ENCODE measurements at places on chromosomes 6 and 20. TPM values are rescaled to one million over a fixed set of nuclear protein-coding genes. Genes with fewer than 3 reads are reported as not detected.

The MLIP gene
- total RNA-seq = not detected

The CD24 gene
- 854 TPM for total RNA-seq

The LY6G6F gene
- total RNA-seq = not detected

The CDH26 gene
- 5.8 TPM for total RNA-seq

The OCSTAMP gene
- total RNA-seq = not detected

The TREML4 gene
- total RNA-seq = not detected

The MCCD1 gene
- not detected for total RNA-seq

The SCGN gene
- total RNA-seq = 0.89 TPM

The HLA-DOA gene
- total RNA-seq = 3.9 TPM

The CPNE1 gene
- 84.0 TPM for total RNA-seq

The CCDC170 gene
- 0.92 TPM for total RNA-seq

The LINC00237 gene
- total RNA-seq = not detected

The NRSN1 gene
- not detected for total RNA-seq

The ZBTB12 gene
- 6.4 TPM for total RNA-seq

- DNase-seq = peak; percentile 64
Observed at GRCh38 chr6:121437851-121438651, 2.6 kb downstream of the GJA1 start.

DNA sequence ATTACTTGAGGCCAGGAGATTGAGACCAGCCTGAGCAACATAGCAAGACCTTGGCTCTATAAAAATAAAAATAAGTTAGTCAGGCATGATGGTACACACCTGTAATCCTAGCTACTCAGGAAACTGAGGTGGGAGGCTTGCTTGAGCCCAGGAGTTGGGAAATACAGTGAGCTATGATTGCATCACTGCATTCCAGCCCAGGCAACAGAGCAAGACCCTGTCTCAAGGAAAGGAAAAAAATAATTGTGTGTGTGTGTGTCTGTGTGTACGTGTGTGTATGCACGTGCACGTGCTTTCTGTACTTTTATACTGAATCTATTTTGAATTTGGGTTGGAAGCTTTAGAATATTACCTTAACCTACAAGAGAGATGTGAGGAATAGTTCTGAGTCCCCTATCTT, 58.9 kb downstream of the KIZ start:
- DNase-seq = no peak

DNA sequence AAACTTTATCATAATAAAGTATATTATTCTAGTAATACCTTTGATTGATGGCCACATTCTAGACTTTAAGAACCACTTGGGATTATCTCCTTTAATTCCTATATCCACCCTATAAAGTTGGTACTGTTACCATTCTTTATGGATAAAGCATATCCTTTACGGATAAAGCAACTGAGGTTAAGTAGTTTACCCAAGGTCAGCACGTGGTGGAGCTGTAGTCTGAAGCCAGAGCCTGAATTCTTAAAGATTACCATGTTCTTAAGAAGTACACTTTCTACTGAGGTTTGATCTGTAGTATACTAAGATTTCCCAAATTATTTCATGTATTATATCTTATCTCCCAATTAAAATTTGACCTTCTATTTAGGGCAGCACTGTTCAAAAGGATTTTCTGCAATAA, 3.0 kb upstream of the NCOA7 start:
- peak; percentile 37 for DNase-seq

DNA sequence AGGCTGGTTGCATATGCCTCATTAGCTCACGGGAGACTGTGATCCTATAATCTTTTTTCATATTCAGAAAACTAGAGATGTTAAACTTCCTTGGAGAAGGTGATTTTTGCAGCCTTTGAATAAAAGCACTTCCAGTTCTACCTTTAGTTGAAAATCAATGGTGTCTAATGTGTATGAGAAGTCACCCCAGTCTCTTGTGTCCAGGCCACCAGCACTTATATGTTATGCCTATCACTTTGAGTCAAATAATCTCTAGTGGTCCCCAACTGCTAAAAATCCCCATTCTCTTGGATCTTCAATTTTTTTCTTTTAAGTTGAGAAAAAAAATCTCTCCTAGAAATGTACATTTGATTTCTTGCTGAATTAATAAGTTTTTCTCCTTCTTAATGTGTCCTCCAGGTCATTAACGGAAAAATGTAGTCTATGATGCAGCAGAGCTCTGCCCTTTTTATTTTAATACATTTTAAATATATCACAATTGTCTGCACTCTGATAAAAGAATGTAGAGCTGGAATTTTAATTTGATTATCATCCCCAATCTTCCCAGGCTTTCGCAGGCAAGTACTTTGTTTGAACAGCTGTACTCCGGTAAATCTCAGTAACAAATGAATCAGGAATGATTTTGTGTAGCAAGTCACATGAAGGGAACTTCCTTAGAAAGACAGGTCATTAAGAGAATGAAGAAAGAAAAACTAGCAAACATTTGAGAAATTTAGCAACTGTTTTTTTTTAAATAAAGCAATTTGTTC, 147.0 kb downstream of the SOX4 start:
- DNase-seq = no peak

GRCh38 chr6:160919723-160920440, 71.7 kb upstream of the MAP3K4 start:
- no peak for DNase-seq

- DNase-seq = peak; percentile 29
Observed at GRCh38 chr6:8335896-8336295, 99.4 kb downstream of the SLC35B3 start.

DNA sequence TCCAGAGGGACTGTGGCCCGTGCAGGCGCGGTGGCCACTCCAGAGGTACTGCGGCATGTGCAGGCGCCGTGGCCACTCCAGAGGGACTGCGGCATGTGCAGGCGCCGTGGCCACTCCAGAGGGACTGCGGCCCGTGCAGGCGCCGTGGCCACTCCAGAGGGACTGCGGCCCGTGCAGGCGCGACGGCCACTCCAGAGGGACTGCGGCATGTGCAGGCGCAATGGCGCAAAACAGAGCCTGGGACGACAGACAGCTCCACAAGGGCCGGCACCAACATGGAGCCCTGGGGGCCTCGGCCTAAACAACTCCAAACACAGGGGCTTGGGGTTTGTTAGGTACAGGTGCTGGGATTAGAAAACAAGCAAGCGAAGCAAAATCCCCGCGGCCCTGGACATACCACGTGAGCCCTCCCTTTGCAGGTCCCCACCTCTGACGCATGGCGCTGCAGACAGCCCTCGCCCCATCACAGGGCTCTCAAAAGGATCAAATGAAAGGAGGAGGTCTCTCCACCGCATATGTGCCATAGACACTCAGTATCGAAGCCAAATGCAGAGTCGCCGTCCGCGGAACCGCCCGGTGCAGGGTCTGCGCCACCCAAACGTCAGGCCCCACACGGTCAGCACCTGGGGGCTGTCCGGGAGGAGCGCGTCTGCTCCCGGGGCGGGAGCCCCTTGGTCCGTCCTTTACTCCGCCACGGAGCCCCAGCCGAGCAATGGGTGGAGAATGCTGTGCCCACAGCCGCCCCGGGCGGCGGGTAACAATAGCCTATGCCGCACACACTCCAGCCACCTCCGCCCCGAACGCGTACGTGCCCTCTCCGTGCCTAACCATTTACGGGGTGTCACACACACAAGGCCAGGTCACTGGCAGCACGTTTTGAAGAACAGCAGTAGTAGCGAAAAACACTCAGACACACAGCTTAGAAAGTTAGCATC, 85.7 kb downstream of the TAF4 start:
- no peak for DNase-seq

- peak; percentile 69 for DNase-seq
Observed at GRCh38 chr6:75526502-75527127, 33.0 kb upstream of the FILIP1 start.

DNA sequence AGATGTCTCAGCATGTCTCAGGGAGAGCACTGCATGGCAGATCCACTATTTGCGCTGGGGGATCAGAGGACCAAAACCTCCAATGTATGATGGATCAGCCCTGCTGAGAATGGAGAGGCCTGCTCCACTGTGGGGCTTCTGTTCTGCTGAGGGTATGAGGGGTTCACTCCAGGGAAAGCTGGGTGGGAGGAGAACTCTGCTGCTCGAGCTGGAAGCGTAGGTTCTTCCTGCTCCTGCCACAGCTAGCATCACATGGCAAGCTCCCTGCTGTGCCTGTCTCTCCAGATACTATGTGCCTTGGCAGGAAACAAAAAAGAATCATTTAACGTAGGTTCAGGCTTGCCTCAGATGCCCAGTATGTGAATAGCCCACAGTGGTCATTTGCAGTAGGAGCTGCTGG, 105.8 kb downstream of the EPM2A start:
- no peak for DNase-seq

GRCh38 chr20:51446656-51447055, 95.9 kb downstream of the NFATC2 start:
- no peak for DNase-seq

DNA sequence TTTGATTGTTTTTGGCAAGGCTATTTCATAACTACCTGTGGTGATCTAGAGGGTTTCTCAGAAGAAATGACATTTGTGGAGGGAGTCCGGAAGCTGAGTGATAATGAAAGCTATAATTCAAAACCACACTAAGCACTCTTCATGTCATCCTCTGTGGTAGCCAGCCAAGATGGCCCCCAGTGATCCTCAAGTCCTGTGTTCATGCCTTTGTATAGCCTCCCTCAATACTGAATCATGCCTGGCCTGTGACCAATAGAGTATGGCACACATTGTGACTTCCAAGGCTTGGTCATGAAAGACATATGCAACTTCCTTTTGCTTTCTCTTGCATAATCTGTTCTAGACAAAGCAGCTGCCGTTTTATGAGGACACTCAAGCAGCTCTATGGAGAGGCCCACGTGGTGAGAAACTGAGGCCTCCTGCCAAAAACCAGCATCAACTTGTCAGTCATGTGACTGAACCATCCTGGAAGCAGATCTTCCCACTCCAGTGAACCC, 12.8 kb upstream of the DNAAF9 start:
- DNase-seq = no peak

GRCh38 chr6:17448165-17448564, 54.8 kb downstream of the CAP2 start:
- no peak for DNase-seq

GRCh38 chr6:133805876-133806275, 83.0 kb upstream of the TCF21 start:
- DNase-seq = no peak

GRCh38 chr6:39407446-39407993, 85.0 kb upstream of the KCNK16 start:
- no peak for DNase-seq

- DNase-seq = no peak
Observed at GRCh38 chr20:46553926-46554325, 3.5 kb upstream of the OCSTAMP start.

DNA sequence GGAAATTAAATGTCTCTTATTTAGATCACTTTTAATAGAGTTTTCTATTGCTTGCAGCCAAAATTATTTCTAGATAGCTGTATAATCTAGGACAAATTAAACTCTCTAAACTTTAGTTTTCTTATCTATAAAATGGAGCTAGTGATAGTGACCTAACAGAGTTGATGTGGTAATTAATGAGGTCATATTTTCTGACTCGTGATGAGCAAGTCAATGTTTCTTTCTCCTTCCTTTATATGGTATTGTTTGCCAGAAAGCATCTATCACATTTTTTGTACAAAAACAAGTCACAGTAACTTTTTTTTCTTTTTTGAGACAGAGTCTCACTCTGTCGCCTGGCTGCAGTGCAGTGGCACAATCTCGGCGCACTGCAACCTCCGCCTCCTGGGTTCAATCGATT, 267.7 kb downstream of the FARS2 start:
- no peak for DNase-seq

DNA sequence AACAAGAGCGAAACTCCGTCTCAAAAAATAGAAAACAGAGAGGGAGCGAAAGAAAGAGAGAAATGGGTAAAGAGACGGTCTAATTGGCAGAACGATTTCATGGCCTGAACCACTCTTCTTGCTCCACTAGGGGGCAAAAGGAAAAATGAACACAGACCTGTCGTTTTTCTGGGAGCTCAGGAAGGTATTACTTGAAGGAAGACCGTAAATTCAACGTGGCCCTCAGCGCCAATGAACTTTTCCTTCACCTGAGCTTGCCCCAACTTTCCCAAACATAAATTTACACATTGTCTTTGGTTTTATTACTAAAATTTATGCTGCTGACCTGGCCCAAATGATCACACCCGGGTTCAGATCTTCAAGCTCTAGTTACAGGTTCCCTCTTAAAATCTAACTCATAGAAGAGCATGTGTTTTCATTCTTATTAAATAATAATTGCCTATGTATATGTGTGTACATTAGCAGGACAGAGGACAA, 67.3 kb downstream of the ATP9A start:
- DNase-seq = no peak

DNA sequence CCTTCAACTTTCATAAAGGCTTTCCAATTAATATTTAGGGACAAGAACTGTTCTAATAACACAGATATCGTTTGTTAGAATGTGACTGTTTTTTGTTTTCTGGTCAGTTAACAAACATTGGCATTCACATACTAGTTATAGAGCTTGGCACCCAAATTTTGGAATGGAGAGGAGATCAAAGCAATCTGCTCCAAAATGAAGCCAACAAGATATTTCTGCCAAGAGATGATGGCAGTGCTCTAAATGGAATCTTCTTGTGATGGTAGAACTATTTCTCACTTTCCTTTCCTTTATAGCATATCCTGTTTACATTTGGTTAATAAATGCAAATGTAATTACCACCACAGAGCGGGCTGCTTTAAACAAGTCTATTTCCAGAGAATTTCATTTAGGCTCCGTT, 208.3 kb upstream of the RIMS1 start:
- no peak for DNase-seq

- DNase-seq = peak; percentile 38
Observed at GRCh38 chr6:79737172-79737571, 106.0 kb downstream of the SH3BGRL2 start.

DNA sequence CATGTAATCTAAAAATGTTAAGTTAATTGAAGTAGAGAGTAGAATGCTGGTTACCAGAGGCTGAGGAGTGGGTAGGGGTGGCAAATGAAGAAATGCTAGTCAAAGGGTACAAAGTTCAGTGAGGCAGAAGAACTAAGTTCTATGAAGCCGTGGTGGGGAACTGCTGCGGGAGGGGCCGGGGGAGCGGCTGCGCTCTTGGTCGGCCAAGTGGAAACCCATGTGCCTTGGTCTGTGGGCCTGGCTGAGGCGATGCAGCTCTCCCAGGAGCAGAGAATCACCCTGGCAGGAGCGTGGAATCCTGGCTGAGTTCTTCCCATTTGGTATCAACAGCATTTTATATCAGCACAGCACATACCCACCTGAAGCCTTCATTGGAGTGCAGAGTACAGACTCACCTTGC, 22.3 kb downstream of the TTLL2 start:
- DNase-seq = no peak

DNA sequence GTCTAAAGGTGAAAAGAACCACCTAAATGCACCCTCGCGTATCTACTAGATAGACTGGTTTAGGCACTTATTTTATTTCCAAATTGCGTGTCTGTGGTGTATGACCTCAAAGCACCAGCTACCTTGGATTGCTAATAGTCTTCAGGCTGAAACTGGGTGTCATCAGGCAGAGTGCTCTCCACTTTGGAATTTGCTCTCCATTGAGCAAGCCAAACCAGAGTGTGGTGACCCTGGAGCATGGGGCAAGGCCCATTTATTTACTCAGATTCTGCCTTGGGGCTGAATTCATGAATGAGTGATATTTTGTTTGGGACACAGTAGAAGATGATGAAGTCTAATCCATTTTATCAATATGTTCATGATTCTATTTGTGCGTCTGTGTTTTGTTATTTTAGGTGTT, 812.8 kb upstream of the SLC35B3 start:
- DNase-seq = no peak
